Activated CD4-positive, alpha-beta T cell treated with anti-CD3 and anti-CD28 coated beads, Interleukin-2, amount 50 U/mL, for 4 hours (primary cell): ENCODE measurements at places on chromosomes 1 and 21.

- no peak for DNase-seq
These were observed 31.6 kb downstream of the OSBPL9 start for GRCh38 chr1:51648180-51649109.

- DNase-seq, result no peak
These were observed 23.3 kb downstream of the EIF4G3 start for GRCh38 chr1:21153388-21153787.

GRCh38 chr1:108747171-108747850, 837 bp downstream of the STXBP3 start:
- DNase-seq, result no peak

DNA sequence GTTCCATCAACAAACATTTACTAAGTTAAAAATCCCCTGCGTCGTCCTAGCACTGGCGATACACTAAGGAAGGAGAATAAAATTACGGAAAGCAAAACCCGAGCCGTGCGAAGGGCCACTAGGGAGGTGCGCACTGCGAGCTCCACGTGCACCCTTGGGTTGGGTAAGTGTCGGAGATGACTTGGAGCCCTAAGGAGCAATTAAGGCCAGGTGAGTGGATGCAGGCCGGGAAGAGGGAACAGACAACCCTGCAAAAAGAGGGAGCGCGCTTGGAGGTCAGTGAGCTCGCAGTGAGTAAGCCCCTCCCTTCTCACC, 704 bp downstream of the WDR4 start:
- peak; percentile 21 for DNase-seq

DNA sequence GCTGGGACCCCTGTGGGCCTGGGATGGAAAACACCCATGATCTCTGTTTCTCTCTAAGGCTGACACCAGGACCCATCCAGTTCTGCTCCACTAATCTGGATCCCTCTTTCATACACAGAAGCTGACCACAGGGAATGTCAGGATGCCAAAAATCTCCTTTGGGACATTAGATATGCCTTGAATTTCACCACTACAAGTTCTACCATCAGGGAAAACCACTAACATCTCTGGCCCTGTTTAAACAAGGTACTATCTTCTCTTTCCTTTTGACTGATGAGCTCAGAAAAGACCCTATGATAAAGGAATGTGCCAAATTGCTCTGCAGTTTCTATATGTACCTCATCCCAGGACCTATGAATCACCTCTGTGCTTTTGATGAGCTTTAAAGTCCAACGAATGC, 10.2 kb upstream of the PLXNA2 start:
- DNase-seq, result no peak

GRCh38 chr1:177368255-177368654, 197.5 kb downstream of the BRINP2 start:
- no peak for DNase-seq
